Esophagus mucosa (tissue), 1 donor: ENCODE measurements at places on chromosomes 2 and 18. TPM values are rescaled to one million over a fixed set of nuclear protein-coding genes. Genes with fewer than 3 reads are reported as not detected.

The ECEL1 gene
- not detected for total RNA-seq

The BOLA3 gene
- 35.9 TPM for total RNA-seq

The SP3 gene
- total RNA-seq, result 51.1 TPM

The ATOH8 gene
- 1.2 TPM for total RNA-seq

The STK25 gene
- 82.4 TPM for total RNA-seq

The RFTN2 gene
- 1.5 TPM for total RNA-seq

The ATRAID gene
- 75.0 TPM for total RNA-seq

The TLX2 gene
- not detected for total RNA-seq

The CYBRD1 gene
- 7.2 TPM for total RNA-seq

The IL36RN gene
- total RNA-seq, result 64.1 TPM

The COL5A2 gene
- 6.3 TPM for total RNA-seq

The KIAA2012 gene
- not detected for total RNA-seq

The SERPINB12 gene
- total RNA-seq, result 0.60 TPM
